ENCODE measurements at places on chromosomes 4 and X. TPM values are rescaled to one million over a fixed set of nuclear protein-coding genes. Genes with fewer than 3 reads are reported as not detected.

DNA sequence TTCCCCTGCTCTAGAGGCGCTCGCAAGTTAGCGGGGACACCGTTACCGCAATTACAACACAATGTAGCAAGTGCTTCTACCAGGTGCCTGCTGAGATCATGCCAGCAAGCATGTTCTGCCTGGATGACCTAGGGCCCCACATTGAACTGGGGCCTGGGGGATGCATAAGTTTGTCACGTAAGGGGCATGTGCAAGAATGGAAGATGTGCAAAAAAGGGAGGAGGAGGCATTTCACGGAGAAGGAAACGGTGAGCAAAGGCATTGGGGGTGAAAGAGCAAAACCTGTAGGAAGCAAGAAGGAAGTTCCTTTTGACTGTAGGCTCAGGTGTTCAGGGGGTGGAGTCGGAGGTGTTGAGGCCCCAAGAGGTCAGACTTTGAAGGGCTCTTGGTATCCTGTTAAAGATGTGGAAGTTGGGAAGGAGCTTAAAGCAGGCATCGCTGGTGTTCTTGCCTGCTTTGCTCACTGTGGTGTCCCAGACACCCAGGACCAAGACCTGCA lies 602 bp upstream of the SCARB2 start:
- H3K36me3 ChIP-seq = peaks cover 8% of the 10 kb centered on the region
- peaks cover 24% of the 10 kb centered on the region for H3K4me1 ChIP-seq
- DNase-seq = no peak
- no peaks in the 10 kb centered on the region for H3K27me3 ChIP-seq

GRCh38 chr4:13783800-13784411 lies 156.4 kb upstream of the BOD1L1 start:
- no peaks in the 10 kb centered on the region for H3K4me1 ChIP-seq
- H3K27ac ChIP-seq = no peak overlapping the region
- DNase-seq = no peak
- H3K27me3 ChIP-seq = no peaks in the 10 kb centered on the region
- no peak overlapping the region for H3K4me3 ChIP-seq
- H3K36me3 ChIP-seq = no peaks in the 10 kb centered on the region

Gene PPBP
- total RNA-seq = not detected

DNA sequence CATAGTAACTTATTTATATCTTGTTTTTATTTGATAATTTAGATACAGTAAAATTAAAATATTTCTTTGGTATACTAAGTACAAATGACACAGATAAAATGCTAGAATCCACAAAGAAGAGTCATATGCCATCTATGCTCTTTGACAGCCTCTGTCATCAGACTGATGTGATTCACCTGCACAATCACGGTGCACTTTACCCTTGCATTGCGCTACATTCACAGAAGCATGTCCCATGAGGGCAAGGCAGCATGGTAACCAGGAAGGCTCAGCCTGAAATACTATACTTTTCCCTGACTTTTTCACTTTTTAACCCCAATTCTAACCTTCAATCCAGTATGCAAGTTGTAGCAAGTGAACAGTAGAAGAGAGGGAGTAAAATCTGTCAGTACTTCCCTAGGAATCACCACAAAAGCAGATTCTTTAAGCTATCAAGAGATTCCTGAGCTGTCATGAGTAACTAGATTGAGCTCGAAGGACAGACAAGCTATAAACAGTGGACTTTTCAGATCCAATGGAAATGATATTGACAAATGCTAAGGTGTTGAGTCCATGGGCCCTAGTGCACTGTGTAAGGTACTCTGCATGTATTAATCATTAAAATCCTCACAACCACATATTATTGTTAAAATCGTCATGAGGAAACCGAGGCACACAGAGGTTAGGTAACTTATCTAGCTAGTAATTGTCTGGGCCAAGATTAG lies 14.2 kb downstream of the SEC24D start:
- no peak overlapping the region for H3K27ac ChIP-seq
- H3K36me3 ChIP-seq = peaks cover 76% of the 10 kb centered on the region
- no peak overlapping the region for H3K4me3 ChIP-seq
- no peaks in the 10 kb centered on the region for H3K27me3 ChIP-seq

DNA sequence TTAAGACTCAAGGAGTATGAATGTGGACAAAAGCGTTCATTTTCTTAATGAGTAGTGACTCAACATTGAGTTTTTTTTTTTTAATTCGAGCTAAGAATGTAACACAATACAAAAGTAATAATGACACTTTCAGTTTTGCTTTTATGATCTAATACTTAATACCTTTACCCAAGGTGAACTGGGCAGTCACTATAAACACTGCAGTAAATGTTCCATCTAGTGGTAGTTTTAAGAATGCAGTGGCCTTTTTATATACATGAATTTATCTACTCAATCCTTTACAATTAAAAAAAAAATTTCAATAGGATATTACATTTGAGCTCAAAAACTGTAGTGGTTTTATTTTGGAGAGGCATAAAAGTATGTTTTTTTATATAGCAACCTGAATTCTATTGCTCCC lies 33.9 kb downstream of the PDK3 start:
- H3K4me1 ChIP-seq = peaks cover 10% of the 10 kb centered on the region
- no peak for DNase-seq
- no peaks in the 10 kb centered on the region for H3K36me3 ChIP-seq
- no peak overlapping the region for H3K27ac ChIP-seq
- H3K4me3 ChIP-seq = no peak overlapping the region

GRCh38 chrX:40945361-40945713 lies 139.9 kb upstream of the USP9X start:
- H3K36me3 ChIP-seq = no peaks in the 10 kb centered on the region
- no peak overlapping the region for H3K27ac ChIP-seq
- H3K27me3 ChIP-seq = no peaks in the 10 kb centered on the region

Gene TCEAL5
- total RNA-seq = not detected

Gene GABRB1
- total RNA-seq = not detected

GRCh38 chr4:48234575-48234974 lies 35.1 kb downstream of the TEC start:
- no peak overlapping the region for H3K27ac ChIP-seq
- H3K4me1 ChIP-seq = no peaks in the 10 kb centered on the region
- DNase-seq = no peak

Gene MAGEC1
- not detected for total RNA-seq

DNA sequence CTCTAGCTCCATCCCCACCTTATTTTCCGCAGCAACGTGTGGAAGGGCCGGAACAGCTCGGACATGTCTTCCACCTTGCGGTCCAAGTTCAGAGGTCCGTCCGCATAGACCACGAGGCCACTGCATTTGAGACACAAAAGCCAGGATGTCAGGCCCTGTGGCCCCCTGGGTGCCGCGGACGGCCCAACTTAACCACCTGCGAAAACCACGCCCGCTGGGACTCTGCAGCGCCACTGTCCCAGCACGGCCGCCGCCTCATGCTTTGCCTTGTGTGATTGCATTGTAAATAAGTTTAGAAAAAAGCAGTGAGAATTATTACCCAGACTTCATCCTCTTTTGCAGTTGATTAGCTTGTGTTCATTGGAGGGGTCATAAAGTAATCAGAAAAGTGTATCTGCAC lies 58.2 kb upstream of the MXD4 start:
- no peaks in the 10 kb centered on the region for H3K4me1 ChIP-seq
- no peak overlapping the region for H3K4me3 ChIP-seq
- DNase-seq = no peak

- H3K4me1 ChIP-seq = no peaks in the 10 kb centered on the region
- H3K4me3 ChIP-seq = no peak overlapping the region
- DNase-seq = no peak
- H3K27me3 ChIP-seq = no peaks in the 10 kb centered on the region
- no peaks in the 10 kb centered on the region for H3K36me3 ChIP-seq
- no peak overlapping the region for H3K27ac ChIP-seq
Measured at GRCh38 chr4:168506014-168506413, 9.2 kb downstream of the PALLD start.

DNA sequence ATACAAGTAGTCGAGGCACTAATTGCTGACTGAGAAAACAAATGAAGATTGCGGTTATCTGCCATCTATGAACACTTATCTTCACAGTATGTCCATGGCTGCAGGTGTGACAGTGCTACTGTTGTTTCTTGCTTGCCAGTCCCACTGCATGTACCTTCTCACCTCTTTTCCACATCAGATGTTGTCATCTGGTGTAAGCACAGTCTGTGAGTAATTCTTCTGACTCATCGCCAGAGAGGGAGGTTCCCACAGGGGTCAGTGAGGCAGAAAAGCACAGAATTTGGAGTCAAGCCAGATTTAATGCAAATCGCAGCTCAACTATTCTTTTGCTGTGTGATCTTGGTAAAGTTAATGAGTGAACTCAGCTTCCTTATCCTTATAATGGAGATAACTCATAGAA lies 144.4 kb downstream of the GLRA2 start:
- H3K4me1 ChIP-seq = peaks cover 7% of the 10 kb centered on the region
- DNase-seq = peak; percentile 50

All from SJSA1 (cell line).